ENCODE measurements at places on chromosomes 7 and 10.

GRCh38 chr10:114957673-114958072 lies 19.7 kb downstream of the TRUB1 start:
- no peak for DNase-seq

- DNase-seq, result no peak
These were observed 84.5 kb upstream of the DYNC1I1 start for GRCh38 chr7:95687759-95688343.

- no peak for DNase-seq
These were observed 150.4 kb upstream of the CHRM2 start for GRCh38 chr7:136717910-136718557.

DNA sequence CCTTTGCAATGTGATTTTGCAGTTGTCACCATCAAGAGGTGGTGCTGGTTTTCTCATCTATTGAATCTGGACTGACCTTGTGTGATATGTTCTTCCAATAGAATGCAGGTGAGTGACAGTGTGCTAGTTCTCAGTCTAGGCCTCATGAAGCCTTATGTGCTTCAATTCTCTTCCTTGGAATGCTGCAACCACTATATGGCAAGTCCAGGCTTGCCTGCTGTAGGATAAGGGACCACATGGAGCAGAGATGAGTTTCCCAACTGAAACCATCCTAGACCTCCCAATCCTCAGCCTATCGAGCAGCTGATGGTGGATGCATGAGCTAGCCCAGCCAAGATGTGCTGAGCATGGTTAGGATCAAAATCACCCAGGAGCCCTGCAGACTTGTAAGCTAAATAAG lies 32.6 kb upstream of the ARHGAP21 start:
- no peak for DNase-seq

DNA sequence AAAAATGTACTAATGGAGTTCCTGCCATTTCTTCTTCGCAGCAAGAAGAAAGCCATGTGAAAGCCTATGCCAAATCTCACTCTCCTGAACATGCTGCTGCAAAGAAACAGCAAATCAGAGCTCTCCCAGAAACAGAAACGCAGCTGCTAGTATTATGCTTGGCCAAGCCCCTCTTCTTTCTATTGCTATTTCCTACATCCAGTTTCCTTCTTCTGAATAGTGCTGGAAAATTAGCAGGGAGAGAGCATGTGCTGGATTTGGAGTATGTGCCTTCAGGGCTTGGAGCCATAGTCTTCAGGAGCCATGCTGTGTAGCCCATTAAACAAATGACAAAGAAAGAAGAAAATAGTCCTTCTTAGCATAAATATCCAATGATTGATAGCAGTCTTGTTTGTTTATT lies 852.0 kb upstream of the PHF14 start:
- no peak for DNase-seq
